ENCODE measurements at places on chromosomes 16 and 17. TPM values are rescaled to one million over a fixed set of nuclear protein-coding genes. Genes with fewer than 3 reads are reported as not detected.

DNA sequence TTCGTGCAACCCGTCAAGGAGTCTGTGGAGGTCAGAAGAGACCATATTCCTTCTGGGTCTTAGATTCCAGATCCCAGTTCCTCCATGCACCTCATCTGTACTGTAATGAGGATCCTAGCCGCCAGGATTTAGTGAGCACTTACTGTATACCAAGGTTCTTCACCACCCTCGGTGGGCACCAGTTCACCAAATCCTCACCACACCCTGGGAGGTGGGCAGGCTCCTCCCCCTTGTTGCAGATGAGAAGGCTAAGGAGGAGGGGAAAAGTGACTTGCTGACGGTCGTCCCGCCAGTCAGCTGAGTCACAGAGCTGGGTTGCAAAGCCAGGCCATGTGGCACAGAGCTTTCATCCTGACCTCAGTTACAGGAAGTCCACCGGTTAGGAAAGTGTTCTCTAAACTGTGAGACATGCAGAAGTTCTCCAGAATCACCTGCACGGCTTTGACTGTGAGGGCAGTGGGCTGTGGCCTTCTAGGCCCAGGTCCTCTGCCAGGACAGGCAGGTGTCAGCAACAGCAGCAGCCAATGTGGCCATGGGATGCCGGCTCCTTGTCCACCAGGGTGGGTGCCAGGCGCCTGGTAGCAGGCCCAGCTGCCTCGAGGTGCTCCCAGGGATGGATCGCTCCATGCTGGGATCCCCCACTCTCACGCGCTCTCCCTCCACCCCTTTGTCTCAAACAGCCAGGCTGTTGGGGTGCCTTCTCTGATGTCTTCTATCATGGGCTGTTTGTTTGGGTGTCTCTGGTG is 240.3 kb upstream of the GSE1 start:
- DNase-seq = peak; percentile 74

DNA sequence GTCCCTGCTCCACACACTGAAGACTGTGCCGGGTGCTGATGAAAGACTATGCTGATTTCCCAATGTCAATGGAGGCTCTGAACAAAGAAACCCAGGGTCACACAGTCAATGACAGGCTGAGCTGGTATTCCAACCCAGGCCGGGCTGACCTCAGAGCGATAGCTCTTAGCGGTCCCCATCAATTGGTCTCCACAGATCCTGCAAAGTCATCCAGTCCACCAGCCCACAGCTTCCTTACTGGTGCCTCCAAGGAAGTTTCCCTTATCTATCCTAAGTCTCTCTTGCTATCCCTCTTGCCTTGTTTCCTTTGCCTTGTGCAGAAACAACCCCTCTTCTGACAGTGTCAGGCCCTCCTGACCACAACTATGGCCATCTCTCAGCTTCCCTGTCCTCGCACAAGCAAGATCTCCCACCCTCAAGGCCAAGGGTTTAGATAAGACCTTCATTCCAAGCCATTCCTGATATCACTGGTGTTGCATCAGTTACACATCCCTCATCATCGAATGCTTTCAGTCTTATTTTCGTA is 52.7 kb upstream of the KSR1 start:
- DNase-seq = no peak

GRCh38 chr17:35705705-35706104 is 25.7 kb upstream of the RASL10B start:
- no peak for DNase-seq

GRCh38 chr16:17607609-17608008 is 136.8 kb upstream of the XYLT1 start:
- DNase-seq = no peak

The PDIA2 gene
- not detected for total RNA-seq

The LRRC37A gene
- not detected for total RNA-seq

The CHD9NB gene
- 0.43 TPM for total RNA-seq

The PIPOX gene
- not detected for total RNA-seq

The ADPRM gene
- total RNA-seq = not detected

All from ascending aorta (tissue), 2 donors.